A172 (cell line): ENCODE measurements at places on chromosomes 5 and 9.

GRCh38 chr5:126865299-126865698 is 88.4 kb downstream of the LMNB1 start:
- DNase-seq, result peak; percentile 59

- DNase-seq, result no peak
These were observed 43.4 kb upstream of the SLC9A3 start for GRCh38 chr5:567664-568060.

DNA sequence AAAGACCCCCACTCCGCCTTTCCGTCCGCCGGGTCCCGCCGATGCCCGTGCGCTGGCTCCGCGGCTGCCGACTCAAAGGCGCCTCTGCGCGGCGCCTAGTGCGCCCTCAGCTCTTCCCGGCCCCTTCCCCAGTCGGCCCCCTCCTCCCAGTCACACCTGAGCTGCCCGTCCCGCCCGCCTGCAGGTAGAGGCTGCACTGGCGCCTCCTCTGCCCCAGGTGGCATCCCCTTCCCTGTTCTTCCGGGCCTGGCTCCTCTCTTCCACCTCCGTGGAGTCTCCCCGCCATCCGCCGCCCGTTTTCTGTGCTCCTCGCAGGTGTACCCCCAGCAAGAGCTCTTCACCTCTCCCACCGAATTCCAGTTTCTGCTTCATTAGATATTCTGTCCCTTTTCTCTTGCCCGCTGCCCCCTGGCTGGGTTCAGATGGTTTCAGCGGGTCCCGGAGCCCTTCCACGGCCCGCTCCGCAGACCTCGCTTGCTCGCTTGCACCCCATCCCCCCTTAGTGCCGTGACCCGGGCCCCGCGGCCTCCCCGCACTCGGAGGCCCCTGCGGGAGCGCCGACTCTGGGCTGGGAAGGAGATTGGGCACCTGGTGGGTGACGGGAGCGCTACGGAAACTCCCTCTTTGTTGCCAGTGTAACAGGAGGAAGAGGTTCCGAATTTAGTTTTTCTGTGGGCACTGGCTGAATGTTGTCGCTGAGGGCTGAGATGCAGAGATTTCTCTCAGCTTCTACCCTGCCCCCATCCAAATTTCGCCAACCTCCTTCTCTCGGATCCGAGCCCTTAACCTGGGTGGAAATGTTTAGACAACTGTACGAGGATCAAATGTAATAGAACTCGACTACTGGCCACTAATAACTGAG is 809 bp downstream of the SLC44A1 start:
- DNase-seq, result peak; percentile 65

DNA sequence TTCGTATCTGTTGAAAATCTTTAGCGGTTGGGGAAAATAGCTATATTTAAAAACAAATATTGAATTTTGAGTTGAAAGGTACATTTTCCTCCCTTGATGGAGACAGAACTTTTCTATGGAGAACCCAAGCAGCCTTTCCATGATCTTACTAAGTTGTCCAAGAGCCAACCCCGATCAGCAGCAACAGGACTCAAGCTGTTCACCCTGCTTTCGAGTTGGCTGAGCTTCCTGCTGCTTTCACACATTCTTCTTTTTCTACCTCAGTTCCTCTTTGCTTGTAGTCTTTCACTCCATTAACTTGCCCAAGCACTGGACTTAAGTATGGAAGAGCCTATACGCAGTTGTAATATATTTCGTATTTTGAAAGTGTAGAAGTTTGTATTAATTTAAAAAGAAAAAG is 59.4 kb downstream of the IL6ST start:
- no peak for DNase-seq

- peak; percentile 59 for DNase-seq
These were observed 303.7 kb downstream of the RAB3C start for GRCh38 chr5:58886315-58887207.

GRCh38 chr9:122822938-122823337 is 5.5 kb downstream of the PDCL start:
- DNase-seq, result no peak

- DNase-seq, result no peak
These were observed 160.4 kb upstream of the PHYKPL start for GRCh38 chr5:178392931-178393394.

DNA sequence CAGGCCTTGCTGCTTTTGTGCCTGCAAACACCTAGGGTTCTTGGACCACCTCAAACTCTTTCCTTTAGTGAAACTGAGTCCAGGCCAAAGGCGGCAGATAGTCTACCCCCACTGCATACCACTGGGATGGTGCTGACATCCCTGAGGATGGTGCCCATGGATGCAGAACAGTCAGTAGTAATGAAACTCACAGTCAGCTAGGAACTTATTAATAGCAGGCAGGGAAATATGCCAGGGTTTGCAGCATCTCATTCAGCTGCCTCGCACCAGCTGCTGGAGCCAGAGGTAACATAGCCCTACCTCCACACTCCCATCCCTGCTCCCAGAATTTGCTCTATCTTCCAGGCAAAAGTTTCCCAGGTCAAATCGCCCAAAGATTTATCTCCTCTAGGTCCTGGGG is 189.1 kb downstream of the SREK1 start:
- no peak for DNase-seq
